ENCODE measurements at places on chromosomes 1 and 21.

DNA sequence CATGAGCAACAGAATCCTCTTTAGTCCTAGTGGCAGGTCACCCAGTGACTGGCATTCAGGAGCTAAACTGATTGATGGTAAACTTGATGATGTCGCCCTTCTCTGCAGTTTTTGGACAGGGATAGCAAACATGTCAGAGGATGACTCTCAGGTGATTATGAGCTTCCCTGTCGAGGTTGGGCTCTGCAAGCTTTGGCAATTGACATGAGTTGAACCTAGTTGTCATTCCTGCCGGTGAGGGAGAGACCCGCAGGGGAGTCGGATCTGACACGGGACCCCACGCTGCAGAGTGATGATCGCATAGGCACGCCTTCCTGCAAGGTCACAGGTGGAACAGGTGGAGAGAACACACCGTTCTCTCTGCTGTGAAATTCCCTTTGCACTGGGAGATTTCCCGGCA is 438.0 kb upstream of the VAMP3 start:
- no peak for DNase-seq
- H3K27me3 ChIP-seq: peaks cover 7% of the 10 kb centered on the region
- H3K27ac ChIP-seq: no peak overlapping the region
- H3K4me3 ChIP-seq: no peak overlapping the region

- no peaks in the 10 kb centered on the region for H3K27me3 ChIP-seq
- H3K4me3 ChIP-seq: no peak overlapping the region
- peak; percentile 51 for DNase-seq
- no peak overlapping the region for H3K27ac ChIP-seq
Measured at GRCh38 chr1:2145946-2146835, 48.4 kb downstream of the FAAP20 start.

DNA sequence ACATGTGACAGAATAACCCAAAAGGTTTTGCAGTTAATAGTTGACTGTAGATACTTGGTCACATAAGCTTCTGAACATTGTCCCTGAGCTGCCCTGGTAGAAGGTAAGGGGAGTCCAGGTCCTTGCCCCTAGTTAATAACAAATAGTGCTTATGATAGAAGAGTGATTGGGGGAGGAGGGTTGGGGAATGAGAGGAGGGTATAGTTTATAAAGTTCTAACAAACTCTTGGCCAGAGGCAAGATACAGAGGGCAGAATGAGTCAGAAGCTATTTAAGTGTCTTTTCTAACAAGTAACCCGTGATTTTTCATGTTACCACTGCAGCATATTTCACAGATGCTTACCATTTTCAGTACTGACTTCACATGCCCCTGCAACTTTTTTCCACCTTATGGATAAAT is 26.7 kb upstream of the MYOCOS start:
- peaks cover 42% of the 10 kb centered on the region for H3K36me3 ChIP-seq
- H3K4me1 ChIP-seq: no peaks in the 10 kb centered on the region
- H3K4me3 ChIP-seq: no peak overlapping the region
- no peak overlapping the region for H3K27ac ChIP-seq

DNA sequence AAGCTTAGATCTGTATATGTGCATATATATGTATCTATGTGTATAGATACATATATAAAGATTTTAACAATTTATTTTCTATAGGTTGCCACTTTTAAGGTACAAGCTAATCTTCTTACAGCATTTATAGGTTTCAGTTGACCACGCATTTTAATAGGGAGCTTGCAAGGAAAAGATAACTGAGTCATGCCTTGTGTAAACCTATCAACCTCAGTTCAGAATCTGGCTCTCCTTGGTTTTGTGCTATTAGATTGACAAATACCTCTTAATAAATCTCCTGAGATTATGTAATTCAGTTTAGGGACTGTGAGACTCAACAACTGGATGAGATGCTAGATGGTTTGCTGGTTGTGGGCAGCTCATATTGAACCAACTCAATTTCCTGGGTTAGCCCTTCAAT is 114.7 kb upstream of the SERBP1 start:
- H3K27ac ChIP-seq: no peak overlapping the region
- H3K36me3 ChIP-seq: no peaks in the 10 kb centered on the region
- H3K4me1 ChIP-seq: no peaks in the 10 kb centered on the region
- H3K27me3 ChIP-seq: no peaks in the 10 kb centered on the region
- no peak for DNase-seq

DNA sequence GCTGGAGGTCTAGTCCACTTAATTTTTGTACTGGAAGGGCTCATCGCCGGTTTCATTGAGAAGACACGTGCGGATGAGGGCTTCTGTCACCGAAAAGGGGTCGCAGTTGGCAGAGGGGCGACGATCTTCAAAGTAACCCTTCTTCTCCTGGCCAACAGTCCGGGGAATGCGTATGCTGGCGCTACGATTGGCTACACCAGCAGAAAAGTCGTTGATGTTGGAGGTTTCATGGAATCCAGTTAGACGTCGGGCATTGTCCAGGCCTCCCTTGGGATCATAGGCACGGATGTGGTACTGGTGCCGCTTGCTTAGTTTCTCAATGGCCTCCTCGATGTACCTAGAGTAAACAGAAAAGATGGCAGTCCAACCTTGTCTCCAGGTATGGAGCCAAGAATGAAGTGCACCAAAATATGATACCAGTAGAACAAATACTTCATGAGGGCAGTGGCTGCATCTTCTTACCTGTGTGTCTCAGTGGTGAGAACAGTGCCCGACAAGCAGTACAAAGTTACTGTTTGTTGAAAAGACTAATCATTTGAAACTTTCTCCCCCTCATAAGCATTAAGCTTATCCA is 7.1 kb downstream of the GLUL start:
- H3K36me3 ChIP-seq: peaks cover 47% of the 10 kb centered on the region
- no peak overlapping the region for H3K27ac ChIP-seq
- no peak for DNase-seq

DNA sequence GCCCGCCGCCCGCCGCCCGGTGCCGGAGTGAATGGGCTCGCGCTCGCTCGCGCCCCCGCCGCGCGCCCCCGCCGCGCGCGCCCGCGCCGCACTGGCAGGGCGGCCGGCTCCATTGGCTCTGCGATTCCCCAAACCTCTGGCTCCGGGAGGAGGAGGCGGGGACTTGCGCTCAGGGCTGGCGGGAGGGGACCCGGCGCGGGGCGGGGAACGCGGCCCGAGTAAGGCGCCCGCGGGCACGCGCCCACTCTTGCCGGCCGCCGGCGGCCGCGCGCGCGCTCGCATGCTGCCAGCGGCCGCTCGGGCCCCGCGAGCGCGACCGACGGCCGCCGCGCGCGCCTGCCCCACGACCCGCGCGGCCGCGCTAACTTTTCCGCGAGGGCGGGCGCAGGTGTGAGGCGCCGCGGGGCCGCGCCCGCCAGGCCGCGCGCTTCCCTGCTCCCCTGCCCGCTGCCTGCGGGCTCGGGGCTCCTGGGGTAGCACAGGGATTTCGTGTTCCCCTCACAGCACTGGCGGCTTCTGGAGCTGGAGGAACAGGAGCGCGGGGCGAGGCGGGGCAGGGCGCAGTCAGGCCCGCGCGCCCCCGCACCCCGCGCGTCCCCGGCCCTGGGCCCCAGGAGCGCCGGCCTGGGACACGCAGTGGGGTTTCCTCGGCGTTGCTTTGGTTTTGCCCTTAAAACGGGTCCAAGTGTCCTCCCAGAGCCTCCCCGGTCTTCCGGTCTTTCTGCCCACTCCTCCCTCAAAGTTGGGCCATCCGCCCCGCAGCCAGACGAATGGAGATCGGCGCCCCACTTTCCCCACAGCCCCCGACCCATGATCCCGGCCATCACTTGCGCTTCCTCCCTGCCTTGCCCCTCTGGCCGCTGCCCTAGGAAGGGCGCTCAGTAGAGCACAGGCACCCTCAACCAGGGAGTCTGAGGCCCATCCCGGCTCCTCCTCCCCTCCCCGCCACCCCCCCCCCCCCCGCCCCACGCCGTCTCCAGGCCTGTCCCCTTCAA is 101.5 kb downstream of the CASZ1 start:
- H3K27me3 ChIP-seq: peaks cover 2% of the 10 kb centered on the region
- H3K27ac ChIP-seq: no peak overlapping the region
- DNase-seq: peak; percentile 83
- H3K4me3 ChIP-seq: peak overlapping the region; percentile 57

GRCh38 chr1:36846357-36846756 is 188.0 kb downstream of the GRIK3 start:
- DNase-seq: no peak
- peaks cover 5% of the 10 kb centered on the region for H3K27me3 ChIP-seq
- H3K4me3 ChIP-seq: no peak overlapping the region
- H3K36me3 ChIP-seq: no peaks in the 10 kb centered on the region

- peaks cover 26% of the 10 kb centered on the region for H3K36me3 ChIP-seq
- H3K27me3 ChIP-seq: no peaks in the 10 kb centered on the region
- no peak overlapping the region for H3K4me3 ChIP-seq
- peaks cover 44% of the 10 kb centered on the region for H3K4me1 ChIP-seq
- no peak for DNase-seq
Measured at GRCh38 chr1:160257411-160258015, 4.8 kb downstream of the DCAF8 start.

- H3K27me3 ChIP-seq: no peaks in the 10 kb centered on the region
- H3K4me3 ChIP-seq: no peak overlapping the region
- no peak overlapping the region for H3K27ac ChIP-seq
- H3K4me1 ChIP-seq: peaks cover 58% of the 10 kb centered on the region
- DNase-seq: no peak
- H3K36me3 ChIP-seq: no peaks in the 10 kb centered on the region
Measured at GRCh38 chr1:54325284-54325683, 80.9 kb downstream of the SSBP3 start.
